ENCODE measurements at places on chromosomes 2 and 18.

- DNase-seq = no peak
These were observed 66.2 kb downstream of the MDH1 start for GRCh38 chr2:63654959-63655358.

GRCh38 chr2:69718338-69718965 lies 23.5 kb upstream of the ANXA4 start:
- no peak for DNase-seq

DNA sequence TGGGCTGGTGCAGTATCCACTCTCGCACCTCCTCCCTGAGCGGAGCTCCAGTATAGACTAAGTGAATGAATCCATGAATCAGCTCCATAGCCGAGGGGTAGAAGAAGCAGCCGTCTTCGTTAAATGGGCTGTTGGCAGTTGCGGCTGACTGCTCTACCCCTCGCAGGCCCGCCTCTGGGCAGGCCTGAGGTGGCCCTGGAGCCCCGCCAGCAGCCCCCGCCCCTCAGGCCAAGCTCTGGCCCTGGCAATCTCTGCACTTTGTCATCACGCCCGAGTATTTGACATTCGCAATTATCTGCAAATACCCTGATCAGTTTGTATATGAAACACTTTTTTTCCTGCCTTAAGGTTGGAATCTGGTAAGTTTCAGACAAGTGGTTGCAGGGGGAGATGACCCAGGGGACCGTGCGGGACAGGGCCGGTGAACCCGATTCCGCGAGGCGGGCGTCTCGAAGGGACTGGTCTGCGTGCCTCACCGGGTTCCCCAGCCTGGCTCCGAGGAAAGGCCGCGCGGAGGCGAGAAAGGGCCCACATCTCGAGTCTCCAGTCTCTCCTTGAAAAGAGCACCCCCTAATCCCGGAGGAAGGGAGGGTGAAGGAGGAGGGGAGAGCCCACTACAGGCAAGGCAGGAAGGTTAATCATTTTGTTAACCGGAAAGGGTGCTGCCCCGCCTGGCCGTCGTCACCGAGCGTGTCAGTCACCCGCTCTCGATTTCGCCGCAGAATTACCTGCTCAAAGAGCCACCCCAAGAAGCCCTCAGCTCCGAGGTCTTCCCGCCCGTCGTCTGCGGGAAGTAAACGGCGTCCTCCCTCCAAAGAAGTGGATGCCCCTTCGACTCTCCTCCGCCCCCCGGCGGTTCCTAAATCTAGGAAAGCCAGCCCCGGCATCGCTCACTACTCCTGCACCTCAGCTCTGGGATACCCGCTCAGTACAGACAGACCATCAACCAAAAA lies 11.1 kb upstream of the SATB2 start:
- DNase-seq = peak; percentile 71

DNA sequence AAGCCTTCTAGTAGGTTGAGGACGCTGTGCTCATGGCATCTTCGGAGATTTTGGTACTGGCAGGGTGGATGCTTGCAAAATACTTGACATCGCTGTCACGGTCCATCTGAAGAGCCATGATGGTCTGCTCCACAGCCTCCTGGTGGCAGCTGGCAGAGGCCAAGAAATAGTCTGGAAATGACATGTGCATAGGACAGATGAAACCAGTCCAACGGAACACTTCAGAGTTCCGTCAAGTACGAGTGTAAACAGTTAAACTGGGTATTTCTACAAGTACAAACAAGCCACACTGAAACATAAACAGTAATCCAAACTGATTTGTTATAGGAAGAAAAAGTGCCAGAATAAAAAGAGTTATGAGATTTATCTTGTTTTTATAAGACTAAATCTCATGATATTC lies 66.6 kb downstream of the PPP4R1 start:
- DNase-seq = no peak

DNA sequence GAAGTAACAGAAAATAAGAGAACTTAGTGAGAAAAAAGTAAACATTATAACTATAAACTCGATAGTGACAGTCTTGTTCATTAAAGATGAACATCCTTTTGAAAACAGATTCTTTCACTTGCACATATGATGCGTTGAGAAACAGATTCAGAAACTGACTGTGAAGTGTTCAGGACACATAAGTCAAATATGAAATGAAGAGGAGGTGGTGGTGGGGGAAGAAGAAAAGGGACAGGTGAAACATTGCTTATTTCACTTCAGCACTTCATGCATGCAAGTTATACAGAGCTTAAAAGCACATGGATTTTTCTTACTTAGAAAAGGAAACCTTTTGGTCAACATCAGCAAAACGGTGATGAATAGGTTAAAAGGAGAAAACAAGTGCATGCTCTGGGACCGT lies 42.5 kb downstream of the STAT4 start:
- no peak for DNase-seq

DNA sequence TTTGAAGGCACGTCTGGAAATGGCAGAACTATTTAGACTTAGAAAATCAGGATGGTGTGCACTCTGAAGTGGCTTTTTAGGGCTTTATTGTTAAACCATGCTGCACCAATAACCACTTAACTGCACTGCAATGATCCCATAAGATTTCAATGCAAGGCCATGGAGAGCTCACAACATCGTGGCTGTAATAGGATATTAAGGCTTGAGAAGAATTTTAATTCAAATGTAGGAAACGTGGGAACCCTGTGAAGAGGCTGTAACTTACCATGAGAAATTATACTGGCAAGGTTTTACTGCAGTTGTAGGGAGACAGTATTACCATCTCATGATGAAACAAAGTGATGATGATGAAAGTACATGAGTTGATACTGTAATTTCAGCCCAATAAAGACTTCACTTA lies 242.5 kb downstream of the AFF3 start:
- no peak for DNase-seq

DNA sequence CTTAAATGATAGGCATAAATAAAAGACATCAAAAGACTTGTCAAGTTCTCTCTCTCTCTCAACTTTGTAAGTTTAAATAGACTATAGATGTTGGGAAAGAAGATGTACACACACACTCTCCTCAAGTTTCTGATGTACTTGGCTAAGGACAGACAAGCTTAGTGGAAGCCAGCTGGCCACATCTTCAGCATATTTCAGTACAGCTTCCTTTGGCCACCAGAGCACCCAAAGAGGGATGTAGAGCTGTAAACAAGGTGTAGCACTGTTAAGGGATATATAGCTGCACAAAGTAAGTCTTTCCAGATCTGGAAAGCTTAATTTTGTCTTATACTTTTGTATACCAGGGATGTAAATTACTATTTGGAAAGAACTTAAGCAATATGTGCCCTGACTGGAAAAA lies 64.3 kb upstream of the MSTN start:
- no peak for DNase-seq

DNA sequence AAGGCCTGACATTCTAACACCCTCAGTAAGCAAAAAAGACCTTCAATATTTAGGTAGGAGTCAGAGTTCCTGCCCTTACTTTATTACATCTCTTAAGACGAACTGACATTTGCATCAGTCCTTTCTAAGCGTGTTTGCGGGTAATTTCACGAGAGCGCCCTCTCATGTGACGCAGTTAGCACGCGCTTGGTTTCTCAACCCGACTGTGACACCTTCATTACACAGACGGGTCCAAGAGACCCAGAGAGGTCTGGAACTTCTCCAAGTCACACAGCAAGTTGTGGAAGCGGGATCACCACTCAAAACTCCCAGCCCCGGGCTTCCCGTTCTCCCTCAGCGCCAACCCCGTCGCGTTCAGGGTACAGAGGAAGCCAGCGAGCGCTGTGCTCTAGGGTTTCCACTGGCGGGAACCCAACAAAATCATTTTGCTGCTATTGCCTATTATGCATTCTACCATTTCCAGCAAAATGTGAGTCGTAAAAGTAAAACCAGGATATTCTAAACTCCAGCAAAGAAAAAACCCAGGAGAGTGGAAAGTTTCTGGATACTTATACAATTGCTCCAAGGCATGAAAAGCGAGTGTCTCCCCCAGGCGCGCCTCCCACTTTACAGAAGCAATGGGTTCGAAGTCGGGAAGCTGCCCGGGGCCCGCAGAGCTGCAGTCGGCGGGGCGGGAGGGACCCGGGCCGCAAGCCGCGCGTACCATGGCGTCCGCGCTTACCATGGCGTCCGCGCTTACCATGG lies 601 bp downstream of the ENOSF1 start:
- DNase-seq = peak; percentile 37

- DNase-seq = no peak
These were observed 31.8 kb upstream of the INPP4A start for GRCh38 chr2:98412751-98413458.
